ENCODE measurements at places on chromosomes 12 and 14.

DNA sequence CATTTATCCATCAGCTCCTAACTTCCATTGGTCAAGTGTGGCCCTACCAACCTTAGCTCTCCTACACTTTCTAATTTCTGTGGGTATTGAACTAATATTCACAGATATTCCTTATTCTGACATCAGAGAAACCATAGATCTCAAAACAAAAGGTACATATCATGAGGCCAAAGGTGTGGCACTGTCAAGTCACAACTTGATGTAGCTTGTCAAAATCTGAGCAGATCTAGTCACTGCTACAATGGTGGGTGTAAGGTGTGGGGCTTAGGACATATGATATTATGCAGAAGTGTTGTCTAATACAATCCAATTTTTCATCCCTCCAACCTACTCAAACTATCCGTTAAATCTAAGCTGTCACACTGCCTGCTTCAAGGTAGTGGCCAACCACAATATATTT, 114.0 kb upstream of the FAR2 start:
- no peak for DNase-seq

GRCh38 chr14:64444984-64445845, 20.1 kb upstream of the AKAP5 start:
- peak; percentile 25 for DNase-seq

- DNase-seq = peak; percentile 85
Observed at GRCh38 chr12:87848248-87848868, 180.8 kb downstream of the C12orf50 start.

DNA sequence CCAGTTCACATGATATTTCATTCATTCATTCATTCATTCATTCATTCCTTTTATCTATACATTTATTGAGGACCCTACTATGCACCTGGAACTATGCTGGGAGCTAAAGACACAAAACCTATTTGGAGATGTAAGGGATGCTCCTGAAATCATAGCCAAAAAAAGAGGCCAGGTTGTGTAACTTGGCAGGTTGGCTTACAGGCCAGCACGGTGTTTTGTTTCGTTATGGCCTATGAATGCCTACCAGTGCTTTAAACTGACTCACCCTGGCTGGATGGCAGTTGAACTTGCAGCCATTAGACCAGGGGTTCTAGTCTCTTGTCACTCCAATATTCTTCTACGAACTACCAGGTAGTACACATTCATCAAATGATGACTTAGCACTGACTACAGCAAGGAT, 15.7 kb downstream of the MAP3K9 start:
- no peak for DNase-seq

- DNase-seq = no peak
Observed at GRCh38 chr14:52314595-52315354, 663 bp downstream of the PTGER2 start.

- no peak for DNase-seq
Observed at GRCh38 chr12:130573766-130574165, 142.3 kb downstream of the RIMBP2 start.

Data from OCI-M1 (cell line).